ENCODE measurements at places on chromosomes 3 and 15.

GRCh38 chr3:46981932-46982471 is 2.5 kb downstream of the NBEAL2 start:
- no peak for DNase-seq

GRCh38 chr3:53890726-53891475 is 758 bp downstream of the SELENOK start:
- DNase-seq: no peak

DNA sequence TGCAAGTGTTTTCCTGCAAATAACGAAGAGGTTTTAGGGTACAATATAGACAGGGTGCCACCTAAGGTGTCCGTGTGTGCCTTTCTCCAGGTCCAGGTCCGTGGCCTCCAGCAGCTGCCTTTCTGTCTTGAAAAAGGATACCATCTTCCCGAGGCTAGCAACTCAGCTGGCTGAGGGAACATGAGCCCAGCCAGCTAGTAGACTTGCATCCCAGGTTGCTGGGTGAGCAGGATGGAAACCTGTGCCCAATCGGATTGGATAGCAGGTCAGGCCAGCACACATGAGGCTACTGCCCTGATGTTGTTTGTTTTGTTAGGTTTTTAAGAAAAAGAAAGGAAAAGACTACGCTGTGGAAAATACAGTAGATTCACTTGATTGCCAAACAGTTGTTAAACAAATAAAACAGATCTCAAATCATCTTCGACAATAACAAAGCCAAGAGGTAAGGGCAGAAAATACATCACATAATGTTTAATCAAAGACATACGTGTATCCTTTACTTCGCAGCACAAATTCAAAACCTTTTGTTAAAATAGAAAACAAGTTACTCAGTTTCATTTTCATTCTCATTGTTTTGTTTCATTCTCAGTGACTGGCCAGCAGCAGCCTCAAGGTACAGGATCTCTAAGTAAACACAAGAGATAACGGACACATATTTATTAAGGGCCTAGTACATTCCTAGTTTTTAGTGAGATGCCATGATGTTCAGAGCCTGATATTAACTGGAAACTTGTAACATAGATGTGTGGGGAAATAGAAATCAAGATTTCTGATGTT is 661.2 kb upstream of the NR2F2 start:
- no peak for DNase-seq

GRCh38 chr3:42425736-42426407 is 15.5 kb upstream of the LYZL4 start:
- no peak for DNase-seq

DNA sequence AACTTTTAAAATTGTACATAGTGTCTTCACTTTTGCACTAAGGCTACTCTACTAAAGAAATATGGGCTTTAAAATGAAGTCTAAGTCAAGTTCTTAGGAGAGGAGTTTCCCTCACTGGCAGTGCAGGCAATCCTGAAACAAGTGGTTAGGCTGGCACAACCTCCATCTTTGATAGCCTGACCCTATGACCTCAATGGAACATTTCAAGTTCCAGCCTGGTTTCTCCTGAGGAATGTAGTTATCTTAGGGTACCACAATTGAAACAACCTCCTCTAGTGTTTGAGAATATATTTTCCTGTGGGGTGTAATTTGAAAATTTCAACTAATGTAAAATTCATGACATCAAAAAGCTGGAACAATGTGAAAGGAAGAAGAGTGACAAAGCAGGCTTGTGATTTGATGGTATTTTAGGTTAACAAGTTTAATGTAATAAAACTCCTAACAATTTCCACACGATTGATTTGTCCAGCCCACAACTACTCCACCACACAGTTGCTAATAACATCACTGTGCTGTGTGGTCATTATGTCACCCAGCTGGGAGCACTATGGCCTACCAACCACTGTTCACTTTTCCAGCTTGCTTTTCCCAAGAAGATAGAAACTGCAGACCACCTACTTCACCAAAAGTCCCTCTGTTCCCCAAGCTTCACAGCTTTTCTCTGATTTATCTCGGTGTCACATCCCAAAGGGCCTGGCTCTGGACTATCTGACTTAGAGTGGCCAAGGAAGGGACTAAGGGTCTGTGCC is 1.8 kb downstream of the WWTR1 start:
- no peak for DNase-seq

- no peak for DNase-seq
Measured at GRCh38 chr3:187098923-187099512, 40.3 kb downstream of the RPL39L start.

GRCh38 chr3:147130461-147130860 is 275.9 kb downstream of the ZIC4 start:
- no peak for DNase-seq

DNA sequence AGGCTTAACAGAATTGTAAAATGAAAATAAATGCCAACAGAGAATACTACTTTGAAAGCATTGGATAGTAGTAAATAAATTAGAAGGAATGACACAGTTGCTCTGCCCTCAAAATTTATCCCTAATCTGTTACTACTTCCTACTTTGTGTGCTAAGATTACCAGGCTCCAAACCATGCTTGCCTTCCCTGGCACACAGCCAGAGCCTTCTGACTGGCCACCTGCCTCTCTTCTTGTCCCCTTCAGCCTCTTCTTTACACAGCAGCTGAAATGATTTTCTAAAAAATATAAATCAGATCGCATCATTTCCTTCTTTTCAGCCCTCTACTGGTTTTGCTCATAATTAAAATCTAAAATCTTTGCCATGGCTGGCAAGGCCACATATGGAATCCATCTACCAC is 334.1 kb downstream of the FHIT start:
- DNase-seq: peak; percentile 8

- no peak for DNase-seq
Measured at GRCh38 chr3:153553605-153553945, 391.5 kb downstream of the RAP2B start.

- DNase-seq: peak; percentile 13
Measured at GRCh38 chr15:99476413-99477222, 89.2 kb upstream of the MEF2A start.

GRCh38 chr15:48360841-48361240 is 29.6 kb downstream of the DUT start:
- no peak for DNase-seq

DNA sequence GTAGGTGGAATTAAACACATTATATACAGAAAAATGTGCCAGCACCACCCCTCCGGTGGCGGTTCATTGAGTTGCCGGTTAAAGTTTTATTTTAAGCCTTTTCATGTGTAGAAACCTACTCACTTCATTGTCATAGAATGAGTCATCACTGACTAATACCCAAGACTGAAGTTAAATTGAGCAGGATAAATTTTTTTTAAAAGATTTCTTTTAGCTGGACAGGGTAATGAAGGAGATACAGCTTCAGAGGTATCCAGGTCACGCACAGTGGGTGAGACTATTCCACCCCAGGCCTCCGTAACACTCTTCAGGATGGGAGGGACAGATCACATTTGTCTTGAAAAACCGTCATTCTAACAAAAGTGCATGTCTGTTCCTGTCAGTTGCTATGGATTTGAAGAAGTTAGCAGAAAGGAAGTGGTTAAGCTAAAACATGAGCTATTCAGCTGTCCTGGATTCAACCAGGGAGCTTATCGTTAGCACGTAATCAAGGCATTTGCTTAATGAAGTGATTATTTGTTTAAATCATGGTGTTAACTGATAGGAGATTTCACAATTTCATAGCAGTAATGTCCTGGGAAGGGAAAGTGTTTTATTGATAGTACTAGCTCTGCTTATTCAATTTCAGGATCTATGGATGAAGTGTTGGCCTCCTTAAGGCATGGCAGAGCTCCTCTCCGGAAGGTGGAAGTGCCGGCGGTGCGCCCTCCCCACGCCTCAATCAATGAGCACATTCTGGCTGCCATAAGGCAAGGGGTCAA is 23.4 kb downstream of the WHAMM start:
- no peak for DNase-seq

GRCh38 chr3:151909681-151910405 is 36.4 kb downstream of the SUCNR1 start:
- no peak for DNase-seq

- DNase-seq: no peak
Measured at GRCh38 chr3:140603766-140604165, 74.1 kb upstream of the TRIM42 start.

- DNase-seq: no peak
Measured at GRCh38 chr3:128190501-128190900, 37.2 kb downstream of the EEFSEC start.

GRCh38 chr3:181709537-181710279 is 2.0 kb upstream of the SOX2 start:
- DNase-seq: peak; percentile 22

DNA sequence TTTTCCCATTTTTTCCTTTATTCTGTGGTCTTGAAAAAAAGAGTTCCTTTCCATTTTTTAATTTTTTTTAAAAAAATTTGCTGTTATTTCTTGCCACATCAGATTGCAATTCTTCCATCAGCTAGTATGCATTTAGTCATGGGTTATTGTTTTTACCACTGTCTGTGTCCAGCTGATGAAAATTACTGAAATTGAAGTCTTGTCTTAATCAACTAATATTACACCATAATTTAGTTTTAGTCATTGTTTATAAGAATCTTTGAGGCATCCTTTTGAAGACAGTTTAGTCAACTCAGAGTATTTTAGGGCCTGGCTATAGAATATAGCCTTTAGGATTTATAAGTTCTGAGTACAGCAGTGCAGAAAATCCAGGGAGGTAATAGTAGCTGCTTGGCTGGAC is 172.1 kb downstream of the LRTM1 start:
- no peak for DNase-seq

GRCh38 chr3:159672728-159673688 is 315.6 kb upstream of the IL12A start:
- DNase-seq: no peak

GRCh38 chr15:35533130-35534110 is 12.5 kb downstream of the DPH6 start:
- DNase-seq: no peak

DNA sequence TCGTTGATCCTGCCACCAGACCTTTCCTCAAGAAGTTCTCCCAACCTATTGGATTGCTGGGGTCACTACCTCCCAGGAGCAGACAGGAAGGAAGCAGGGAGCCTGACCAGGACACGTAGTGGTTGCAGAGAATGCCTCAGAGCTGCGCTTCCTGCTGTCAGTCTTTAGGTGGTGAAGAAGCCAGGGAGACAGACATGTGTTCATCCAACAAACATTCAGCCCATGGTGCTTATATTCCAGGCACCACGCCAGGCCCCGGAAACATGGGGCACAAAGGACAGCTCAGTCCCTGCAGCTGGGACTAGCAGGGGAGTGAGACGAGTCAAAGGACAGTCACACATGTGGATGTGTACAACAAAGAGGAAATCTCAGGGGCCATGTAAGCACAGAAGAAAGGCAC is 26.0 kb upstream of the CORO2B start:
- no peak for DNase-seq

DNA sequence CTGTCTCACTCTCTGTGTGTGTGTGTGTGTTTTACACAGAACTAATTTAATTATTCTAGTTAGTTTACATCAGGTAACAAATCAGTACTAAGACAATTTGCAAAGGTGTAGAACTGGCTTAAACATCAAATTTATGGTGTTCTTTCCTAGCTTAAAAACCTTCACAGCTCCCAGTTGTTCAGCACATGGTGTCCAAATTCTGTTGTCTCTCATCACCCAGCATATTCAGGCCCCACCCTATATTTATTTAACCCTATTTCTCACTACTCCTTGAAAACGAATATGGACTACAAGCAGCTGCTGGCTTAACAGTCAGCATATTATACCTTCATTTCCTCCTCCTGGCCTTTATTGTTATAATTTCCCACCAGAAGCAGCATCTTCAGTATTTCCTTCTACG is 1.2 kb downstream of the IL20RB start:
- DNase-seq: no peak

DNA sequence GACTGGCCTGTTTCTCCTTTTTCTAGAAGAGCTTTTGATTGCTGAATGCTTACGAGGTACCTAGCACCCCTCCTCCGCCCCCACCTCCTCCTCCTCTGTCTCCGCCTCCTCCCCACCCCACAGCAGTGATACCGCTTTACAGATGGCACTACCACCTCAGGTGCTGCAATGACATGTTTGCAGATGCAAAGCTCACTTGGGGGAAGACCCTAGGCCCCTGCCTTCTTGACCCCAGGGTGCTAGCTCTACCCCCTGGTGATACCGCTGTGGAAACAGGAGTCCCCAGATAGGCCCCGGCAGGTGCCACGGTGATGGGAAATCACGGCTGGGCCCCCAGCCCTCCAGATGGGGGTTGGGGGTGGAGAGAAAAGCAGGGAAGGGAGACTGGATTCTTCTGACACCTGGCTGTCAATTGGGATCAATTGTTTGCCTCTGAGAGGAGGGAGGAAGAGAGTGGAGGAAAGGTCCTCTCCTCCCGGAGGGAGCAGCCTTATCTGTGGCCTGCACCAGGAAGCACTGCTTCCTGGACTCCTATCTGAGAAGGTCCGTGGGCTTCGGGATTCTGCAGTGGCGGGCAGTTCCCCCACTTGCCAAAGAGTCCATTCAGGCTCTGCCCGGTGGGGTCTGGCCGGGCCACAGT is 37.6 kb downstream of the DNASE1L3 start:
- DNase-seq: no peak

DNA sequence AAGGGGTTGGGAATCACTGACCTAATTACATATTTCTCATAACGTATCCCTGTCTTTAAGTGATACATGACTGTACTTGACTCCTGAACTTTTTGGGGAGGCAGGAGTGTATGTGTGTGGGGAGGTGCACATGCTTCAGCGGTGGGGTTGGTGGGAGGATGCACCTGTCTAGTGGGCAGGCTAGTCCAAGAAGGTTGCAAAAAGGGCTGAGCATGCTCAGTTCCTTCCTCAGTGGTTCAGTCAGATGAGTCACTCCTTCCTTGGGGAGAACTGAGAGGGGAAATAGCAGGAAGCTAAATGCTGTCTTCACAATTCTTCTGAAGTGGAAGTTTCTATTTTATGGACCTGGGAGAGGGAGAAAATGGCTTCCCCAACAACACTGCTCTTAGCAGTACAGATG is 24.6 kb upstream of the AP4E1 start:
- DNase-seq: no peak

DNA sequence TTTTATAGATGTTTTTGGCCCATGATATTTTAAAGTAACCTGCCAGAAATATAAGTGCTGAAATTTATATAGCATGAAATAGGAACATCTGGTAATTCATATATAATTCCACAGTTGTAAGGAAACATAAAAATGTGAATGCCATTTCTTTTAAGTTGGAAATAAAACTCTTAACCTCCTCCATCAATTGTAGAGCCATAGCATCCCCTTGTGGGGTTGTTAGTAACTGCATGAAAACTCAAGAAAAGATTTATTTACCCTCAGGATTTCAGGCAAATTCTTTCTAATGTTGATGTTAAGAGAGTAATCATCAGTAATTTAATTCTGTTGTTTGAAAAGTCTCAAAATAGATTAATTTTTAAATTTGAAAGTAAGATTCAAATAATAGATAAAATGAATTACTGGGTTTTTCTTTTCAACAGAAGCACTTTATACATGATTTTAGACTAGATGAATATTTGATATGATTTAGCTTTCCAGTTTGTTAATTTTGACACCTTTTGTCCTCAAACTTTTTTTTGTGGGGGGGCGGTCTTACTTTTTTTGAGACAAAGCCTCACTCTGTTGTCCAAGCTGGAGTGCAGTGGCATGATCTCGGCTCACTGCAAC is 74.7 kb downstream of the RASA2 start:
- peak; percentile 5 for DNase-seq
